ENCODE measurements at places on chromosomes 3 and 15.

GRCh38 chr15:51737522-51738305 is at the start of gene LYSMD2:
Gene LYSMD2 (minus strand): TSS chr15:51737655. CDS start chr15:51737622, 33 bp downstream.
- peak; percentile 57 for DNase-seq

GRCh38 chr3:71784914-71785531 is at the start of gene PROK2:
Gene PROK2 (minus strand): TSS chr3:71785148. CDS start chr3:71785052, 96 bp downstream.
- DNase-seq, result no peak

DNA sequence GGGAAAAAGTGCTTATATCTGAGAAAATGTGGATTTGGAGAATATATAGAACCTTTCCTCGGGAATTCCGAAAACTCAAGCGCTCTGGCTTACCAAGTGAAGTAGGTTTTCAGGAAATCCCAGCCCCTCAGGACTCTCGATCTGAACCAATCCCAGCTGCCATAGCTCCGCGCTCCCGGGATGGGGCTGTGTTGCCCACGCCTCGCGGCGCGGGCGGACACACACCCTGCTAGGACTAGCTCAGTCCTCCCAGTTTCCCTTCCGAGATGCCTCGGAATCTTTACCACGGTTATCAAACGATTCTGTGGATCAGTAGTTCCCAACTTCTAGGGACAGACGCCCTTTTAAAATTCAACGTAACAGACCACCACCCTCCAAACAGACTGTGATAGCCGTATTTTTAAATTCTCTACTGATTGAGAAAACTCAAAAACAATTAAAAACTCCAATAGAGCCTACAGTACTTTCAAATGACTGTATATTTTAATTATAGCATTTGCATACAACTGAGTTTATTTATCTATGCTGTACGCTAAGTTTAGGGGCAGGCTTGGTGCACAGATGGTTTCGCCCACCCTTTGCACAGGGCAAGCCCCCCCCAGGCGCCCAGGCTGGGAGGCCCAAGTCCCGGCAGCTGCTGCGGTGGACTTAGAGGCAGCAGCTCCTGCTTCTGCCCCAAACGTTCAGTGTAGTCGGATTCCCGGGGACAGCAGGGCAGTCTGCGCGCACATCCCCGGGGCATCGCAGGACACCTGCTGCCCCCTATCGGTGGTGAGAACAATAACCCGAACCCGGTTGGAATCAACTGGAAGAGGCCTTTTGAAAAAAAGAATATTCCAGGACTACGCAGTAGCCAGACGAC is 52.3 kb downstream of the CCDC54 start:
- peak; percentile 94 for DNase-seq

DNA sequence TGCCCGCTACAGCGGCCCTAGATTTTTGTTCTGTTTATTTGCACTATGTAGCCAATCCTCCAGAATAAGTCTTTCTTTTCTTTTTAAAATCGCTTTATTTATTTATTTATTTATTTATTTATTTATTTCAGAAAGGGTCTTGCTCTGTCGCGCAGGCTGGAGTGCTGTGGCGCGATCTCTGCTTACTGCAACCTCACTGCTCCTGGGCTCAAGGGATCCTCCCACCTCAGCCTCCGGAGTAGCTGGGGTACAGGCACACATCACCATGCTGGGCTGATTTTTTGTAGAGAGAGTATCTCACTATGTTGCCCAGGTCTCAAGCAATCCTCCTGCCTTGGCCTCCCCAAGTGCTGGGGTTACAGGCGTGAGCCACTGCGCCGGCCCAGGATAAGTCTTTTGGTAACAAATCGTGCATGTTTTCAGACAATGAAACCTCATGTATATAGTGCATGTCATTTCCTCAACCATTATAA is 333 bp upstream of the MTFMT start:
- no peak for DNase-seq

DNA sequence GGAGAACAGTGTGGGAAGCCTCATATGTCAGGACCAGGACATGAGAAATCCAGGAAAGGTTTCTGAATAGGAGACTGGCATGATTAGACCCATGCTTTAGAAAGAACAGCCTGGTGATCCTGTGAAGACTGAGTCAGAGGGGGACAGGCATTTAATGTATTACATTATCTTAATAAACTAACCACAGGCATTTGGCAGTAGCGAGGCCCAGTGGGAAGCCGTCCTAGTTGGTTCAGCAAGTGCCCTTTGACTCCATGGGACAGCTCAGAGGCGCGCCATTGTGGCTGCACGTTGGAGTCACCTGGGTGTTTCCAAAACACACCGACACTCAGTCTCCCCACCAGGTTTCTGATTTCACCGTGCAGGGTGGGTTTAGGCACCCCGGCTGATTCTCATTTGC is 90.5 kb upstream of the DGKG start:
- DNase-seq, result peak; percentile 86

DNA sequence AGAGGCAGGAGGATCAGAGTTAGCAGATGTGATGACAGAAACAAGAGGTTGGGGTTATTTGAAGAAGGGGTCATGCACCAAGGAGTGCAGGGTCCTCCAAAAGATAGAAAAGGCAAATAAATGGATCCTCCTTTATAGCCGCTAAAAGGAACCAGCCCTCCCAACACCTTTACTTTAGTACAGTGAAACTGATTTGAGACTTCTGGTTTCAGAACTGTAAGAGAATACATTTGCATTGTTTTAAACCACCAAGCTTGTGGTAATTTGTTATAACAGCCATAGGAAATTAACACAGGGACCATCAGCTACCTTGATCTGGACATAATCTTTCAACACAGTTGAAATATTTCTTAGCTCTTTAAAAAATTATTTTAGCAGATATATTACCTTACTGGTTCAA is 166.6 kb downstream of the TIGIT start:
- no peak for DNase-seq

DNA sequence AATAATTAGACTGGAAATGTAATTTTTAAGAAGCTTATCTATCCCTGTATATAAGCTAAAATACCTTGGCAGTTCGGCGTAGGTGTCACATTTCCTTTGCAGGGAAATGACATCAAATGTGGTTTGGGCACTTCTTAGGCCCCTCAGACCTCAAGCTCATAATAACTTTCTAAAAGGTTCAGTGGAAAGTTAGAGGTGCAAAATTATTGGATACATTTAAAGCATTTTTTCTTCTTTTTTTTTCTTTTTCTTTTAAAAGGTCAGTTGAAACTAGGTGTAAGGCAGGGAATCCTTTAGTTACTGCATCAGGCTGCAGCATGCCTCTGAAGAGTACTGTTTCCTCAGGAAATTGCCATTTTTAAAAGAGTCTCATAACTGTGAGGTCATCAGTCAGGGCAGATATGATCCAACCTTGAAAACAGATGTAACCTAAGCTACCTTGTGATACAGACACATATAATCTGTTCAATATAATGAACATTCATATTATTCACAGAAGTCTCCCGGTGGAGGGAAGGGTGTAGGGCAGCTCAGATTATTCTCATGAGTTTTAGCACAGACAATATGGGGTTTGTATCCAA is 4.8 kb downstream of the SACM1L start:
- no peak for DNase-seq

GRCh38 chr3:183576487-183577107 is 21.1 kb upstream of the KLHL6 start:
- DNase-seq, result no peak

- DNase-seq, result peak; percentile 88
Observed at GRCh38 chr3:56125358-56126005, 342.8 kb downstream of the ERC2 start.

- peak; percentile 13 for DNase-seq
Observed at GRCh38 chr15:69893863-69894262, 203.9 kb downstream of the TLE3 start.

DNA sequence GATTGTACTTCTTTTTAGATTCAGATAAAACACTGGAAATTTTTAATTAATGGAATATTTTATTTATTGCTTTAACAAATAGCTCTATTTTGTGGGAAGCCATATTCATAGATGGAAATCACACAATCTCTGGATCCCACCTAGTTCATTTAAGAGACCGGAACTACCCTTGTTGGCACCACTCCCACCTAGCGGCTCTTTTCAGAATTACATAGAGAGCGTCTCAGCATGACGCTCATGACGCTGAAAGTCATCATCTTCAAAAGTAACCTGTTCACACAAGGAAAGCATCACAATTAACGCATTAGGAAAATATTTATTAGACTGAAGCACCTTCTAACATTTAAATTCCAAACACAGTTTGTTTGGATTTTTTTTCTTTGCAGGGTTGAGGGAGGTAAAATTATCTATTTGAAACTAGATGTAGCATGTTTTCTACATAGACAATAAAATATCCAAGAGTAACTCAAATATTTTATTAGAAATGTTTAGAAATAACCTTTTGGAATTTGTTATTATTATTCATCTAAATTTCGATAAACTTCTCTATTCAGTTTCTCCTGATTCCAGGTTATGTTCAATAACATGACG is 214.9 kb upstream of the ARRDC4 start:
- DNase-seq, result no peak

DNA sequence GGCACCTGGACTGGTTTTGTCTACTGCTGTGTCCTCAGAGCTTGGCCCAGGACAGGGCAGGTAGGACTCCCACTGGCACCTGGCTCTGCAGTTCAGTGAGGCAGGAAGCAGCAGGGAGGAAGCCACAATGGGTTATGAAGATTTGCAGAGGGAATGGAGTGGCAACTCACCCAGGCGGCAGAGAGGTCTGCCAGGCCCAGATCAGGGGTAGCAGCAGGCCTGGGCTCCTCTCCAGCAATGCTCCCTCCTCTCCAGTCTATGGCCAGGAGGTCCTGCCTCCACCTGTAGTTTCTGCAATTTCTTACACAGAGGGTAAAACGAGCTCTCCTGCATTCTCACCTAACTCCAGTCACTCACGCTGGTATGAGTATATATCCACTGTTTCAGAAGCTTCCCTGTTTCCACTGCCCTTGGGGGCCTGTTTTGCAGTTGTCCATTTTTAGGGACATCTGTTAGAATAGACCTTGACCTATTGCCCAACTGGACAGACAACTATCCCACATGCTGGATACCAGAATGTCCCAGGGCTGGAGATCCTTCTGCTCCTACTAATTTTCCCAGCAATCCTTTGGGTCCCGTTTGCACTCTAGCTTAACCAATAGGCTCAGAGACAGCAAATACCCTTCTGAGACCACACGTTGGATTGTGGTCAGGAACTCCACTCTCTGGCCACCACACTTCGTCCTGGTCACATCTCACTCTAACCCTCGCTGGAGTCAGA is 35.2 kb downstream of the HMCES start:
- peak; percentile 53 for DNase-seq

GRCh38 chr3:46429250-46429649 is 22.2 kb downstream of the CCRL2 start:
- DNase-seq, result no peak

- DNase-seq, result no peak
Observed at GRCh38 chr3:114563720-114564119, 269.9 kb downstream of the TIGIT start.

DNA sequence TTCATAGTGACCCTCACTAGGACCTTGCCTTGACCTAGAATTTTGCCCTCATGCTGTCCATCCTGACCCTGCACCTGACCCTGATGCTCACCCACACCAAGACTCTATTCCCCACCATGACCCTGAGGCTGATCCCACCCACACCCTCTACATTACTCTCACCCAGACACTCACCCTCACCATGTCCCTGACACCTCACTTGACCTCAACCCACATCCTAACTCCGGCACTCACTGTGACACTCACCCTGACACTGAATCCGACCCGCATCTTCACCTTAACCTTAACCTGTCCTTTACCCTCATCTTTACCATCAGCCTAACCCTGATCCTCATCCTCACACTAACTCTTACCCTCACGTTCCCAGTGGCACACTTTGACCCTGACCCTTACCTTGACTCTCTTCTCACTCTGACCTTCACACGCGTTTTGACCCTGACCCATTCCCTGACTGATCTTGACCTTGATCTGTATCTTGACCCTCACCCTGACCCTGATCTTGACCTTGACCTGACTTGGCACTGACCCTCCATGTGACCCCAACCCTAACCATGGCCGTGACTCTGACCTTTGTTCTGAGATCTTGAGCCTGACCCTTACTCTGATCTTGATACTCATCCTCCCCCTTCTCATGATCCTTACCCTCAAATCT is 22.2 kb upstream of the SLC25A26 start:
- DNase-seq, result no peak

GRCh38 chr3:45253316-45253715 is 27.2 kb upstream of the TMEM158 start:
- peak; percentile 53 for DNase-seq

DNA sequence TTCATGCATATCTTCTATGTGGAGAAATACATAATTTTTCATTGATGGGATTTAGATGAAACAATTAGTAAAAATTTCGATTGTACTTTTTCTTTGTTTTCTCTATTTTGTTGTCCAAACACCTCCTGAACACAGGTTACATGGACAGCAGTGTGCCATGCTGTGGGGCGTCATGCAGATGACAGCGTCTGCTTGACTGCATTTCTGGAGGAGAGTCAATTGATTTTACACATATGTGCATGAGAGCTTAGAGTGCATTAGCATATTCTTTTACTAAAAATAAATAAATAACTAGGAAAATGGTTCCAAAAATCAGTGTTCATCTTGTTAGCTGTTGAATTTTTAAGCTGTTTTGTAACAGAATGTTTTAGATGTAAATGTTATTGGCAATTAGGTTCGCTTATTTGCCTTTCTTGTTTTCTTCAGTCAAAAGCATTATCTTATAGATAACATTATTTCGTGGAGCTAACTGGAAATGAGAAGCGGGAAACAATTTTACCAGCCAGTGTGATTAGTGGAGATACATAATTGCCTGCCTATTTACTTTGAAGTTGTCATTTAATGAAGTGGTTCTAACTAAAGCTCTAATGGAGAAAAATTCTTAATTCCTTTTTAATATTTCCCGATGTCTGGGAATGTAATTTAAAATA is 82.7 kb upstream of the VGLL3 start:
- no peak for DNase-seq
